ENCODE measurements at places on chromosomes 3 and 15.

DNA sequence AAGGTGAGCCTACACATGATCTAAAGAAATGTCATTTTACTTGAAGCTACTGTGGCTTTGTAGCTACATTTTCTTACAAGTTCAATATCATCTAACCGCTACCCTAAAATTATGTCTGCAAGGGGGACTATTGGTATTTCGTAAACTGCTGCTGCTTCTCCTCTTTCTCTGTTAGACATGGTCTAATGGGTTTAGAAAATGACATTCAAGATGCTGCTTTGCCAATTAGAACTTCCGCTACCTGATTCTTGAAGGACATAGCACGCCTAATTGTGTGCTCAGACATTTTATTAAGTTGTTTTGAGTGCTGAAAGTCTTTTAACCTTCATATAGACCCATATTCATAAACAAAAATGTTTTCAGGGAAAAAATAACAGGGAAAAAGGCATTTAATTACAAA is 283.7 kb upstream of the ICE2 start:
- DNase-seq: no peak

GRCh38 chr15:80587816-80588456 is 107.2 kb upstream of the ABHD17C start:
- no peak for DNase-seq

- no peak for DNase-seq
Observed at GRCh38 chr15:39921274-39921638, 1.2 kb upstream of the GPR176 start.

- DNase-seq: no peak
Observed at GRCh38 chr3:39082666-39083313, 24.6 kb downstream of the GORASP1 start.

DNA sequence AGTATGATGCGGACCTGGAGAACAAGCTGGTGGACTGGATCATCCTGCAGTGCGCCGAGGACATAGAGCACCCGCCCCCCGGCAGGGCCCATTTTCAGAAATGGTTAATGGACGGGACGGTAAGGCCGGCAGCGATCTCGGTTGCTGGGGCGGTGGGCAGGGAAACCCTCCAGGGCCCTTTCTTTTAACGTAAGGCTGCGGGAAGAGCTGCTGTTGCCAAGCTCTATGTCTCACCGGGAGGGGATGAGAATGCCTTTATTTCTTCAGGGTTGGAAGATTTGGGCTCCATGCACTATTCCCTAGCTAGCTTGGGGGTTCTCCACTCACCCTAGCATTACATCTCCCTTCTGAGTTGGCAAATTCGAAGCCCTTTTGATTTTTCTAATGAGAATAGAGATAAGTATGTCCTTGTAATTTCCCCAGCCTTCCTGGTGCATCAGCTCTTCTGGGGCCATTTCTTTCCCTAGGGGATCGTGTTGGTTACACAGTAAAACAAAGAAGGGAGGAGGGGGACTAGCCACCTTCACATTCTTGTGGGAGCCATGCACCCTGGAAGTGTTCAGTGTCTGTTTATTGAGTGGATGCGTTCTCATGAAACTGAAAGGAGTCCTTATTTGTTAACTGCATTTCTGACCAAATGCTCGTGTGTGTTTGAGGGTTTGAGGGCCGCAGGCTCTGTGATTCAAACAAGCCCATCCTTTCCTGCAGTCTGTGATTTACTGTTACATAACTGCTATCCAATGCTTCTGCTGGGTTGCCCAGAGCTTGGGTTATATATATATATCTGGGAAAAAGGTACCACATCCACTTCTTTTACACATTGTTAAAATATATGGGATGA is 982 bp downstream of the TAGLN3 start:
- DNase-seq: no peak

DNA sequence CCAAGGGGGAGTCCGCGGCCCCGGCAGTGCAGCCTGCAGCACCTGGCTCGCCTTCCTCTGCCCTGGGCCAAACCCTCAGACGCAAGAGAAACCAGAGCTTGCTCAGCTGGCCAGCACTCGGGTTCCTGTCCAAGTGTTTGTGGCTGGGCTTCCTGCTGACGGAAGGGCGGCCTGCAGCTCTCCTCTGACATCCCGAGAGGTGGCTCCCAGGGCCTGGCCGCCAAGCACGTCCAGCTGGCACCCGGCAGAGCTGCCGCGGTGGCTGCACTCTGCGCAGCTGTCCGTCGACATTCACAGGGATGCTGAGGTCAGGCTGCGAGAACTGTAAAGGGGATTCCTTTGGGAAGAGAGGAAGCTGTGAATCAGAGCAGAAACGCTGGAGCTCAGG is 85.6 kb downstream of the CPN2 start:
- DNase-seq: no peak

DNA sequence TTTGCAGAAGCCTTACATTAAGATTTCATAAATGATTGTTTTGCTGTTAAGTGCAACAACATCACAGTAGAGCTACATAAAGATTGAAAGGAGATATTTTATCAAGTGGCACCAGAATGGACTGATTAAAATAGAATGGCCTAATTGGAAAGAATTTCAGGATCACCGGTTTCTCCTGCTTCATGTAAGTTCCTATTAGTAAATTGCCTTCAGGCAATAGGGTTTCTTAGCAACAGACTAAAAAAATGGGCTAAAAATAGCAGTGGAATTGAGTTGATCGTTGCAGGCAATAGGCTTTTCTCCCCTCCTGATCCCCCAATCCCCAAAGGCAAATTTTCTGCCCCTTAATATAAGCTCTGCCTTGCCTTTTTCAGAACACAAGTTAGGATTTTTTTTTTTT is 917 bp downstream of the LNP1 start:
- no peak for DNase-seq

GRCh38 chr3:134611516-134611915 is 39.3 kb downstream of the KY start:
- no peak for DNase-seq

Data from activated naive CD4-positive, alpha-beta T cell (primary cell).